ENCODE measurements at places on chromosomes 4 and X.

DNA sequence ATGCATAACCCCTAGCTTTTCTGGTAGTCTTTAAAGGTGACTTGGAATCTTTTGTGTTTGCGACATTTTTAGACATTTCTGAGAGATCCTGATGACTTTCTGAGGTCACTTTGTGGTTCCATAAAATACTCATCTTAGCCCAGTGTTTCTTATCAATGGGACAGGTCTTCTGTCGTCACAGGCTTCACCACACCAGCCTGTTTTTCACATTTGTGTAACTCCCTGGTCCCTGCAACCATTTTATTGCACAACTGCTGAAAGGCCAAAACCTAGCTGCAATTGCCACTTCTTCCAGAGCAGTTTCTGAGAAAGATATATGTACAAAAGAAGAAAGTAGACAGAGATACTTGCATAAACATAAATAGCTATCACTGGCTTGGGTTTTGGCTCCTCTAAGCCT, 120.9 kb downstream of the IL15 start:
- no peak for DNase-seq

GRCh38 chr4:114263233-114263632, 283.8 kb upstream of the ARSJ start:
- no peak for DNase-seq

DNA sequence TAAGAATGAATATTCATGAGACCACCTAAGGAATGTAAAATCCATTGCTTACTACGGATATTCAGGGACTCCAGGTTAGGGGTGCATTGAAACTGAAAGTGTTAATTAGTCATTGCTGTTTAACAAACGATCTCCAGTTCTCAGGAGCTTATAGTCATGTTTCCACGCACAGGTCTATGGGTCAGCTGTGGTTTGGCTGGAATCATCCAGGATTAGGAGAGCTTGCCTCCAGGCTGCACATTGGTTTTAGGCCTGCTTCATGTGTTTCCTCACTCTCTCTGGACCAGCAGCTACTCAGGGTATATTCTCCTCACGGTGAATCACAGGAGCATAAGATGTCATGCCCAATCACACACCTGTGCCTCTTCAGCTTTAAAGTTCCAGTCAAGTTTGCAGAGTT, 98.9 kb downstream of the ATXN3L start:
- DNase-seq = no peak

GRCh38 chr4:2593003-2593402, 56.6 kb downstream of the FAM193A start:
- no peak for DNase-seq

DNA sequence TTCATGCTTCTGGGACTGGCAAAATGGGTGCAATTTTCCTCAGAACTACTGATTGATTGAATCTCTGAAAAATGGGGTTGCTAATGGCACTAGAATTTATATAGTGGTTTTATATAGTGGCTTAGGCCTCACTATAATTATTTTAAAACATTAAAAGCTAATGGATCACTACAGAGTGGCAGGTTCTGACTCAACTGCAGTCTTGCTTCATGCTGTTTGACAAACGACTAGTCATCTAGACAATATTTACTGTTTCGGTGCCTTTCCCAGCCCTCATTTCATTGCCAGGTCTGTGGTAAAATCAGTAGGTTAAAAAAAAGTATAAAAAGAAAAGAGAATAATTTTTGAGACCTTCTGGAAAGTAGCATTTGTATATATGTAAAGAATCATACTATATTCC, 352.8 kb upstream of the ATOH1 start:
- no peak for DNase-seq

- no peak for DNase-seq
Measured at GRCh38 chr4:77910676-77911075, 48.0 kb downstream of the MRPL1 start.

- no peak for DNase-seq
Measured at GRCh38 chr4:80071604-80072227, 1.3 kb downstream of the ANTXR2 start.

DNA sequence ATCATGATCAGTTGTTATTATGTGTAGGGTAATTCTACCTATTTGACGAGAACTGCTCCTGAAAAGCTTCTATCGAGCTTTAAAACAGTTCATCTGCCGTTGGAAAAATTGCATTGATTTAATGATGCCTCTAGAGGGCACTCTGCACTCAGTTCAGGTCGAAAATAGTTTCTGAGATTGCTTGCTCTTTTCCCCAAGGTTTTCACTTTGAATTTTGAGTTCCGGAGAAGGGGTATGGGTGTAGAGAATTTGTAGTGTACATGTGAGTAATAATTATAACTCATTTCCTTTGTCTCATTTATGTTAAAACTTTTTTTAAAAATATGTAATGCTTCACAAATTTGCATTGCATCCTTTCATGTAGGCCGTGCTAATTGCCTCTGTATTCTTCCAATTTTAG, 28.4 kb upstream of the TNIP3 start:
- no peak for DNase-seq

DNA sequence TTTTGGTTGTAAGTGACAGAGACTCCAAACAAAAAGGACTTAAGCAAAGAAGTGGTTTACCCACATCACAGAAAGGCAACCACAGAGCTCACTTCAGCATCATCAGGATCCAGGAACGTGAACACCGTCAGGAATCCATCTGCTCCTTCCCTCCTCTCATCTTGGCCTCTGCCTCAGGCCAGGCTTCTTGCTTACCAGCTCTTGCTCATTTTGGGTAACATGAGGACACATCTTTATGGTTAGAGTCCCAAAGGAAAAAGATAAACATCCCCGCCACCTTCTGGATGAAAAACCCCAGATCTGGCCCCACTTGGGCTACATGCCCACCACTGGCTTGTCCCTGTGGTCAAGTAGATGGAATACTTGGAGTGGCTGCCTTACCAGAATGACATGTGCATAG, 176.8 kb upstream of the RPL34 start:
- DNase-seq = no peak

DNA sequence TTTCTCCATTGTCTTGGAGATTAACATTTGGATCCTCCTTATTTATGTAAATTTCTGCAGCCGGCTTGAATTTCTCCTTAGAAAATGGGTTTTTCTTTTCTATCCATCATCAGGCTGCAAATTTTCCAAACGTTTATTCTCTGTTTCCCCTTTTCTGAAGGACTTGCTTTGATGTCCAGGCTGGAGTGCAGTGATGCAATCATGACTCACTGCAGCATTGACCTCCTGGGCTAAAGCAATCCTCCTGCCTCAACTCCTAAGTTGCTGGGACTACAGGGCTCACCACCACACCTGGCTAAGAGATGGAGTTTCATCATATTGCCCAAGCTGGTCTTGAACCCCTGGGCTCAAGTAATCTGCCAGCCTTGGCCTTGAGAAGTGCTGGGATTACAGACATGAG, 144.0 kb upstream of the ZXDB start:
- DNase-seq = no peak

DNA sequence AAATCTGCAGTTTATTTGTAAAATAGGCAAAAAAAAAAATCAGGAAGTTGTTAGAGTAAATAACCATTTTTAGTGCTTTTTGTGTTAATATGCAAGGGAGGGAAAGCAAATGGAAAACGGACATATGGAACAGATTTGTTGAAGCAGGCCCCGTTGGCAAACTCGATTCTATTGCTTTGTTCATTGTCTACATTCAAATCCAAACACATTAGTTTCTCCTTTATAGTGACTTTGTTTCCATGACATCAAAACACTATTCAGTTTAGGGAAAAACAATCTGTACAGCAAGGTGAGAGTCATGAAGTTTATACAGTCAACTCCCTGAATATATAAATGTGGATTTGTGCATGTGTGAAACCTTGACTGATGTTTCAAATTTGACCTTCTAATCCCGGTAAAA, 142.2 kb downstream of the FAM47A start:
- no peak for DNase-seq

DNA sequence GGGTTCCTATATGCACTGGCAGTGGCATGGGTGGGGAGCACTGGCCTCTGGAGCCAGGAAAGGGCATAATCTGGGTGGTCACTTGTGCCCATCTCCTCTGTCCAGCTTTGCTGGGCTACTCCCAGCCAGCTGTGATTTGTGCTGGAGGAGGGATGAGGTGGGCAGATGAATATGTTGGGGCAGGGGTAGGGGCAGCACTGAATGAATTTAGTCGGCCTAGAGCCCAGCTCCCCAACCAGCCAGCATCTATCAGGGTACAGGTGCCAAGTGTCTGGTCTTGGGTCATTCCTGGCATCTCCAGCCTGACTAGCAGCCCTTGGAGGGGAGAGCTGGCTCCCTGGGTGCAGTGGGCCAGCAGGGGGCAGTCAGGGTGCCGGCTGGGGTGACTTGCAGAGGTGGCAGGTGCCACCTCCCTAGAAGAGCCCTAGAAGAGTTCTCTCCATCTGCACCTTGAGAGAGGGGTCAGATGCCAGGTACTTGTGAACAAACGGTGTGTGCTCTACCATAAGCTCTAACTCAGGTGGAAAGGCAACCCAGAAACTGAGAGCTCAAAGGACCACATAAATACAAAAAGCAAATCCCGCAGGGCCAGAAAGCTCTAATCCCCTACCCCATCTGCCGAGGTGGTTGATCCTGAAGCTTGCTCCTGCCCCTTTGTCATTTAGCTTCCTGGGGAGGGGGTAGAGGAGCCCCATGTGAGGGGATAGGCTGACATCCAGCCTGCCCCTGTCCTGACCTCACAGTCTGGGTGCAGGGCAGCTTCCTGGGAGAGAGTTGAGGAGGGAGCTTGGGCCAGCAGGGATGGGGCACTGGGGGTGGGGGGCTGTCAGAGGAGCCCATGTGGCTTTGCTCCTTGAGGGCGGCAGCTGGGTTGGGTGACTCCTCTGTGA, 2.2 kb downstream of the SORCS2 start:
- DNase-seq = no peak

GRCh38 chrX:119685225-119686066, 7.5 kb downstream of the SEPTIN6 start:
- DNase-seq = peak; percentile 45

DNA sequence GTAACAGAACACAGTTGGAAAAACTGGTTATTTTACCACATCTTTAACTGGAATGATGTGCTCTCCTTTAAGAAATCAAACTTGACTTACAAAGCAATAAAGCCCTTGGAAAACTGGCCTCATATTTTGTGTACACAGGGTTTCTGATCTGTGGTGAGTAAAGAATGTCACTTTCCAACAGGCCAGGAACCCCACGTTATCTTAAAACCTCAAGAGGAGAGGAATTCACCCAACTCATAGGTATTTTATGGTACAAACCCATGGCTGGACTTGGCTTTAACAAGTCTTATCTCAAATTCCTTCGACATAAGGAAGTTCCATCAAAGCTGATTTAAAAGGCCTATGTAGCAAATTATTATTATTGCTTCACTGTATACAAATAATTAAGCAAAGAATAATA, 1735.1 kb downstream of the PCDH7 start:
- DNase-seq = no peak

- no peak for DNase-seq
Measured at GRCh38 chr4:590313-590841, 14.3 kb upstream of the TMEM271 start.

DNA sequence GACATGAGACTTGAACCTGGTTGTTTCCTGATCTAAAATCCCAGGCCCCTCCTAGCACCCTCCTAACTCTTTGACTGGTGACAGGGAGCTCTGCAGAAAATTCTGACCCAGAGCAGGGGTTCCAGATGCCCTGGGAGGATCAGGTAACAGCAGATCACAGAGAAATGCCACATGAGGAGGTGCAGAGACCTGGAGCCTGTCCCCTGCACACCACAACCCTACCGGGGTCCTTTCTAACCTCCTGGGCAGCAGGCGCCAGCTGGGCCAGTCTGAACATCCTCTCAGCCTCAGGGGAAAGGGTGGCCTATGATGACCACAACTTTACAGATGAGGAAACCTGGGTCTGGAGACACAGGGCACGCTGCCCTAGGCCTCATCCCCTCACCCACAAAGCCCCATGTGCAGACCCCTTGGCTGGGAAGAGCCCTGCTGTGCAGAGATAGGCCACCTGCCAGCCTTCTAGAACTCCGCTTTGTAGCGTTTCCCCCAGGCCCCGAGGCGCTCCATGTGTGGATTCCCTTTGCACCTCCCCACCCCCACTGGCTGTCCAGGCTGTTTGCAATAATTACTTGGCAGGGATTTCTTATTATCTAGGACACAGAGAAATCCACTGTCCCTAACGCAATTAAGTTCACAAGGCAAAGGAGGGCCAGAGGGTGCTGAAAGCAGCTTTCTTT, 36.5 kb downstream of the WDR1 start:
- no peak for DNase-seq

DNA sequence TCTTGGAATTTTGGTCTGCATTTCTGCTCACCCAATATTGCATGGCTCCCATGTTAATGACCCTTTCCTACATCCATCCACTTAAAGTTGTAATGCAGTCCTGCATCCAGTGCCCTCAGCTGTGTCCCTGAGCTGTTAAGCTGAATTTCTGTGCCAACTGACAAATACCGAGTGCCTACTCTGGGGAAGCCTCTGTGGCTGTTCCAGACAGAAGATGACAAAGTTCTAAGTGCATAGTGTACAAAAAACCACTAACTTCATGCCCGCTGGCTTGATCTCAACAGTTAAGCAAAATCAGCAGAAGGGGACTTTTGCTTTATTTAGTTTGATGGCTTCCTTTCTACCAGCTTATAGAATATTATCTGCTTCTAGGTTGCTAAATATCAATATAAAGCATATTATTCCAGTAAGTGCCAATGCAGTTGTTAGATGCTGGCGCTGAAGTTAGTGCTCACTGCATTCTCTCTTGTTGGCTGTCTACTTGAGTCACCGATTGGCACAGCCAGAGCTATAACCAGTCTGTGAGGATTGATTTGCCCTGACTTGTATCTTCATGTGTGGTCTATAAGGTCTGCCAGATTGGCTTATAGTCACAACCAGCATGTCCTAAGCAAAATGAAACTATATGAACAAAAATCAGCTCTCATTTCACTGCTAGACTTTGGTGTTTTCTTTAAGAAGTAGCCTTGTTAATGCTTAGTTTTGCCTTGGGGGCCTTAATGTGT, 98.9 kb downstream of the KLHL8 start:
- DNase-seq = no peak

DNA sequence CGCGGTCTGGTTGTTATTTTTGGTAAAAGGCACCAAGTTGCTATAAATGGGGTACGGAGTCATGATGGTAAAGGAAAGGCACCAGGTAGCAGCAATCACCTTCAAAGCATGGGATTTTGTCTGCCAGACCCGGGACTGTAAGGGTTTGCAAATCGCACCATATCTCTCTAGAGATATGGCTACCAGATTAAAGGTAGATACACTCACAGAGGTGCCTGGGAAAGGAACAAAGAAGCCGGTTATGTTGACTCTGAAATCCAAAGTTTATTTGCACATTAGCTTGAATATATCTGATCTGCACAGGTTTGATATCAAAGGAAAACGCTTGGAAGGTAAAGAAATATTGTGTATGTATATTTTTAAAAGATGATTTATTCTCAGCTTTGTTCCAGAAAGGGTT, 4.6 kb downstream of the CCKAR start:
- no peak for DNase-seq

DNA sequence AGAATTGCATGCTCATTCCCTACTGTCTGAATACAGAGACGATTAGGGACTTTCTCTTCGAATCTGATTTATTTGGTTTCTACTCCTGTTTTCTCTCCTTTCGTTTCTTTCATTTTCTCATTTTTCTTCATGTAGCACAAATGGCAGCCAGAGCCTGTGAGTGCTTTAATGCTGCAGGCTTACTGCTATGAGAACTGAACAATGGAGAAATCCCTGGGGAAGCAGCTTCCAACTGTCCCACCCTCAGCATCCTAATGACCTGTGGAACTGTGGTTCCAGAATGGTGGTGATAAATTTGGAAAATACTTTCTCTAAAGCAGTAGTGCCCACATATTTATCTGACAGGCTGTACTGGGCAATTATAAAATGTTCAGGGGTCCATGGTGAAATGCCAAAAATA, 930.4 kb downstream of the DMD start:
- no peak for DNase-seq

GRCh38 chr4:106365613-106366012, 3.0 kb downstream of the GIMD1 start:
- DNase-seq = no peak

Data from activated T-cell treated with anti-CD3 and anti-CD28 coated beads, Interleukin-2, amount 50 U/mL, for 4 hours (primary cell).